A673 (cell line): ENCODE measurements at places on chromosomes 2 and 18. TPM values are rescaled to one million over a fixed set of nuclear protein-coding genes. Genes with fewer than 3 reads are reported as not detected.

The STK17B gene
- 18.4 and 18.5 TPM in 2 replicates for total RNA-seq

The M1AP gene
- not detected in 2 replicates for total RNA-seq

The FAM117B gene
- total RNA-seq, result 13.3 and 14.2 TPM in 2 replicates

The HRH4 gene
- 0.15 TPM in 1 of 2 replicates, not detected in the other for total RNA-seq

The GAL3ST2 gene
- 5.0 and 5.3 TPM in 2 replicates for total RNA-seq

The RESP18 gene
- total RNA-seq, result not detected in 2 replicates

The SLC16A14 gene
- total RNA-seq, result 2.2 and 3.0 TPM in 2 replicates

The LOXHD1 gene
- 25.5 and 26.4 TPM in 2 replicates for total RNA-seq

The TMEM18 gene
- 25.9 and 29.0 TPM in 2 replicates for total RNA-seq

The ALPG gene
- total RNA-seq, result not detected in 2 replicates

GRCh38 chr2:215736653-215737290, 276.6 kb downstream of the MREG start:
- no peak for DNase-seq

DNA sequence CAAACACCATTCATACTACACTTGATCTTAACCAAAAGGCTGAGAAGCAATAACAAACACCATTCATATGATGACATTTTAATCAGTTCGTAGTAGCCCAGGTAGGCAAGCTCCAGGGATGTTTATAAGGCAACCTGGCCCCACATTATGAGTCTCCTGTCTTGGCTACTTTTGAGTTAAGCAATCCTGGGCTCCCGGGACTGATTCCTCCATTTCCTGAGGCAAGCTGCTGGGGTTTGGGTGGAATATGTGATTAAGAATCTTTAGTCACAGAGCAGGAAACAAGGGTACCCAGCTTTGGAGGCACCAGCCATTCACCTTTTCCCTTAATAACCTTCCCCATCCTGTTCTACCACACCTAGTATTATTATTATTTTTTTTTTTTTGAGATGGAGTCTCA, 24.5 kb upstream of the SPRED2 start:
- DNase-seq, result no peak

DNA sequence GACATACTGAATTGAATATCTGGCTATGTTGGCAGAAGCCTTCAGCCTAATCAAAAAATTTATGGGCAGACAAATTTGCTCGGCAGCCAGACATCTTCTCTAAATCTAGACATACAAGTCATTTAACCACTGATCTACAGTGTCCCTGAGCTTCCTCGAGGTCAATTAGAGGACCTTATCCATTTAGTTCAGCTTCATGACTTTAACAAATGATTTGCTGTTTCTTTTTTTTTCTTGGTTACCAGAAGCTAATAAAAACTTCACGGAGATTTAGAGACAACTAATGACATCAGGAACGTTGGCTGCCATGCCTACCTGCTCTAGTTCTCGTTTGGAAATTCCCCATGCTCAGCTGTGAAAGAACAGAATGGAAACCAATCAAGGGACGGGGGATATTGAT, 223.8 kb downstream of the BCL2 start:
- no peak for DNase-seq

DNA sequence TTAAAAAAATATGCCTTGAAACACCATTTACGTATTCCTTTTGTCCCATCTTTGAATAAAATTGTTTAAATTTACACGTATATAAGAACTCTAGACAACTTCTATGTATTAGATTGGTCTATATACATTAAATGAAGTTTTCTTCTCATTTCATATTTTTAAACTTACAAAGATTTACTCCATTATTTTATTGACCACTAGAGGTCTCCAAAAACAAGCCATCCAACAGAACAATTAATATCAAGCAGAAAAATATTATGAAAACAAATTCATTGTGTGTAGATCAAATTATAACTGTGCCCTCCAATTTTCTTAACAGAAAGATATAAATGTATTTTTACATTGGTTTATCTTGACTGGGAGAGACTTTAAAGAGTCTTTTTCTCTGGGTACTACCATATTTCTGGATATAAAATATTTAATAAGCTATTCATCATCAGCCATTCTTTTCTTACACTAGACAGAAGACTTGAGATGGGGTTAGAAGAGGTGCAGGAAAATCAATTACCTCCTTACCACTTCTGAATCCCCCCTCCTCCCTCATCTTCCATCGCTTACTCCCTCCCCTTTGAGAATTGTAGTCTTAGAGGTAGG, 66.5 kb downstream of the DPP4 start:
- peak; percentile 16 for DNase-seq

GRCh38 chr2:235908826-235909225, 259.4 kb downstream of the GBX2 start:
- no peak for DNase-seq

DNA sequence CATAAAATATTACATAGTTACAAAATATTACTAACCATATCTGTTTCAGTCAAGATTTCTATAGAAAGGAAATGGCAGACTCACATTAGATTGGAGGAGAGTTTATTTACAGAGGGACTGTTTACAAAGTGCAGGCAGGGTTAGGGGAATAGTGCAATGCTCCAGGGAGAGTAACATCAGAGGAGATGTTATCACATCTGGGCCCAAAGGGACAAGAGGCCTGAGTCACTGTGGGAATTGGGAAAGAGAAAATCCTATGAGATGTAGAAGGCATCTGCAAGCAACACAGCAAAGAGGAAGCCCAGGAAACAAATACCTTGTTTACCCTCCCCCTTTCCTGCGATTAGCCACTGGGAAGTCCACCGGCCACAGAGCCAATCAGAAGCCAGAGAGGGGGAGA, 227.3 kb upstream of the TANK start:
- no peak for DNase-seq

GRCh38 chr2:100905132-100905805, 85.3 kb downstream of the NPAS2 start:
- no peak for DNase-seq

DNA sequence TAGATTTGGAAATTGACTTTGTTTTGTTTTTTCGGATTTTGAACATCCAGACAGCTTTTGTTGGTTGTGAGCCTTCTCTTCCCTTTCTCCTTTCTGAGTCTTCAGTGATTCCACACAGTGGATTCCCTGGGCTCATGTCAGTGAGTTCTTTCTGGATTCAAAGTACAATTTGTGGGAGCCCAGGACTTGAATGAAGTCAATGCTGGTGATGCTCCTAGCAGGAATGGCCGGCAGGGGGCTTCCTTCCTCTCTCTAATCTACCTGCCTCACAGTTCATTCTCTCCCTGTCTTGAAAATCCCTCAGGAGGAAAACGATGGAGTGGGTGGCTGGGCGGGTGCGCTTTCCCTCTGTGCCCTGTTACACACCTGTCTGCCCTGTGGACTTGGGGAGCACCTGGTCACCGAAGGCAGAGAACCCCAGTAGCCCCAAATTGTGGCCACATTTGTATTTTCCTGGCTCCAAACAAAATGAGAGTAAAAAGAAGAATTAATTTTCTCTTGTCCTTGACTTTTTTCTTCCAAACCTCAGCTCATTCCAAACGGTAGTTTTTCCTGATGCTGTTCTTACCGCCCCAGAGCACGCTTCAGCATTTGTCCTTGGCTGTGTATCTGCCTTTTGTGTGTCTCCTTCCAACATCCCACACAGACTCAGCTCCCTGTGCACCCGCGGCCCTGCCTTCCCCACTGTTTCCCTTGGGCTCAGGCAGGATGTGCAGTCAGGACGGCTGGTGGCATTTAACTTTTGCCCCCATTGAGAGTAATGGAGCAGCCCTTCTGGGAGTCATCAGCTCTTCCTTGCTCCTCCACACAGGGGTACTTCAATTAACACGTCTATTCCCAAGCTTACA, 86.6 kb downstream of the MARCO start:
- DNase-seq, result peak; percentile 46

DNA sequence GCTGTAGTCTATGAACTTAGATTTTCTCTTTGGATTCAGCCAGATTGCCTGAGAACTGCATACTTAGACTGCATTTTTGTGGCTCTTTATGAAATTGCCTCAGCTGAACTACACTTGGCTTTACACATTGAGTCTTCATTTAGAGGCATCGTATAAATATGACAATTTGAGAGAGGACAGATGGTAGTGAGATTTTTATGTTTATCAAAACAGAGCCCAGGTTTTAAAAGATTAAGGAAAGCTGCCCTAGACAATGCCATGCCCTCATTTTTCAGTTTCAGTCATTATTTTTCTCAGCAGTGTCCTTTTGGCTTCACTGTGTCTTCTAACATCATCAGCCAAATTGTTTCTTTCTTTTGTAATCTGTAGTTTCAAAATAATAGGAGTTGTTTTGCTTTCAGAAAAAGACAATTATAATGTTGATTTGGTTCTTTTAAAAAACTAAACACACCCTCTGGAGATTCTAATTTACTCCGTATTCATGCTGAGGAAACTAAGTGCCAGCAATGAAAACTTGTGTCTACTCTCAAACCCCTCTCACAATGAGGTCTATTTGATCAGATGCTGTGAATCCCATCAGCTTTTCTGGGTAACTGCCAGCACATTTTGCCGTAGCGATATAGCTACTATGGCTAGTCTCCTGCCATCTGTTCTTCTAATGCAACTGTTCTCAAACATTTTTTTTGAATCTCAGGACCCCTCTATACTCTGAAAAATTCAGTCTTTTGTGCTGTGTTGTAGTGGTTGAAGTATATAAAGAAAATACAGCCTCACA, 46.2 kb downstream of the TWSG1 start:
- DNase-seq, result peak; percentile 17

GRCh38 chr18:44342946-44343345, 337.7 kb upstream of the SETBP1 start:
- DNase-seq, result no peak

GRCh38 chr2:30503695-30504052, 56.6 kb downstream of the LCLAT1 start:
- no peak for DNase-seq

DNA sequence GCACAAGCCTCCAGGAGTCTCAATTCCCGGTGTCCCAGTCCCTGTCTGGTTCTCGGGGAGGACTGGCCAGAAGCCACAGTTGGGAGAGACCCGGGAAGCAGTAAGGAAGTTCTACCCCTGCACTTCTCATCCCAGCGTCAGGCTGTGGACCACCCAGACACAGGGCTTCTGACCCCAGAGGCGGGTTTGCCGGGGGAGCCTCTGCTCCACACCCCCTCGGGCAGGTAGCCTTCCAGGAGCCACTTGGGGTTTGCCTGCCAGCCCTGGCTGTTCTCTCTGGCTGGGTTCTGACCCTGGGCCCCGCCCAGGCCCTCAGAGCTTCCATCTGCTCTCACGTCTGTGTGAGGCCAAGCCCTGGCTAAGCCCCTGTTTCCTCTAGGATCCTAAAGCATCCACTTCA, 94.4 kb upstream of the GPC1 start:
- DNase-seq, result no peak

DNA sequence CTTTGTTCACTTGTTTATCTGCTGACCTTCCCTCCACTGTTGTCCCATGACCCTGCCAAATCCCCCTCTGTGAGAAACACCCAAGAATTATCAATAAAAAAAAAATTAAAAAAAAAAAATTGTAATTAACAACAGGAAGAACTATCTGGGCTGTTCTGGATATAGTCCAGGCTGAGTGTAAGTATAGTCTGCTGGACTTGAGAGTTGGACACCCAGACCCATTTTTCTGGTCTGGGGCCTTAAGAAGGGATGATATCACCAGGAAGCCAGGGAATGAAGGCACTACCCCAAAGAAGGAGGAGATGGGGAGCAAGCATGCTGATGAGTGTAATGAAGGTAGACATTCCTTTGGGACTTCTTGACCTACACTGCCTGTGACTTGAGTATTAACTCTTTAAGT, 72.1 kb upstream of the ZFP36L2 start:
- DNase-seq, result no peak

GRCh38 chr2:207275779-207276178, 110.0 kb upstream of the KLF7 start:
- no peak for DNase-seq

DNA sequence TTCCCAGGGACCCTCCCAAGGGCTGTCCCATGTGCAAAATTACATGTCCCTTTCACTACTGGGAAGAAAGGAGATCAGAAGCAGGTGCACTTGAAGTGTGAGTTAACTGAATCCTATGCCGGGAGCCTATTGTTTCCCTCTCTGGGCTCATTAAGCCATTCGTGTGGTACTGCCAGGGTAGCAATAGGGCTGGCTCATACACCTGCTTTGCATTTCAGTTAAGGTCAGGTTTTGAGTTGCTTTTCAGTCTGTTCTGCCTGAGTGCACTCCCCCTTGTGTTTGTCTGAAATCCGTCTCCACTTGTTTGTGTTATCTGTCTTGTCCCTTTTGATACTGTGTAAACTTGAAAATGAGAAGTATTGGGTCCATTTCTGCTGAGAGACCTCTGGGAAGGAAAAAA, 1232.6 kb upstream of the NRXN1 start:
- DNase-seq, result no peak

DNA sequence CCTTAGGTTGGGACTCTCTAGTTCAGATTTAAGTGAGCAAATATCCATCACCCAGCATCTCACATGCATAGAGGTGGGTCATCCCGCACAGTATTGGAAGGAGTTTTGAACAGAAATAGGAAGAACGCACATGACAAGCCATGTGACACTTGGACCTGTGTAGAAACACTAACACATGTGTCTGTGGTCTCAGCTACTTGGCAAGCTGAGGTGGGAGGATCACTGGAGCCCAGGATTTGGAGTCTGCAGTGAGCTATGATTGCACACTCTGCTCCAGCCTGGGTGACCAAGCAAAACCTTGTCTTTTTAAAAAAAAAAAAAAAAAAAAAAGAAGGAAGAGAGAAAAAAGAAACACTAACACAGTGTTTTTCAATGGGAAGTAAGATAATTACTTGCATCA, 5.4 kb upstream of the MTCL1 start:
- DNase-seq, result no peak

DNA sequence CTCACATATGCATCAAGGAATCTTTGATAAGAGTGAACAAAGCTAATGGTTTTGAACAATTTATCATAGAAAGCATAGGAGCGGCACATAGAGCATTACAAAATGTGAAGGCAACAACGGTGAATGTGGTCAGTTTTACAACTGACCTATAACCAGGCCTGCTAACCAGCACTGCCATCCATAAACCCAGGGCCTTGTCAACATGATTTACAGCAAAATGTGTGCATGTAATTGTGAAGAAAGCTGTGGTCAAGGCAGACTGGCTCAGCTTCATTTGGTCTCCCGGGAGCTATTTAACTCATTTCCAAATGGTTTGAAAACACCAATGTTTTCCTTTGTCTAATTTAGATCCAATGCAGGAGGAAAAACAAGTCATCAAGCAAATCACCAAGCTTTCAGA, 119.8 kb downstream of the DHRS9 start:
- no peak for DNase-seq

DNA sequence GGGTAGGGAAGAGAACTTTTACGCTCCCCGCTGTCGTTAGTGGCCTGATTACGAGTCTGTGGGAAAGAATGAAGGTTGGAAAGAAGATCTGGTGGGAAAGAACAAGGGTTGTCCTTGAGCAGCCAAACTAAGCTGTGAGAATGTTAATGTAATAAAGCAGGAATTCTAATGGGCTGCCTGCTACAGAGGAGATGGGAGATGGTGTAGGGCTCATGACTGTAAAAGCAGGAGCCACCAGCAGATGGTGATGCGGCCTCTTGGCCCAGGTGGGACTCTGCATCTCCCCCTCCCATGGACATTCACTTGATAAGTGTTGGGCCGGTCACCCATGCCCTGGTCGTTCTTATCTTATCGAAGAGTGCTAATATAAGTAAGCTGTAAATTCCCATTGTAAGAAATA, 150.0 kb downstream of the NEDD4L start:
- DNase-seq, result no peak

GRCh38 chr18:74266161-74266560, 25.6 kb downstream of the CYB5A start:
- no peak for DNase-seq

- DNase-seq, result no peak
These were observed 3.7 kb upstream of the SP9 start for GRCh38 chr2:174330945-174331594.

GRCh38 chr2:239945751-239946561, 79.2 kb downstream of the NDUFA10 start:
- no peak for DNase-seq
